CD8-positive, alpha-beta memory T cell (primary cell): ENCODE measurements at places on chromosomes 4 and X. TPM values are rescaled to one million over a fixed set of nuclear protein-coding genes. Genes with fewer than 3 reads are reported as not detected.

DNA sequence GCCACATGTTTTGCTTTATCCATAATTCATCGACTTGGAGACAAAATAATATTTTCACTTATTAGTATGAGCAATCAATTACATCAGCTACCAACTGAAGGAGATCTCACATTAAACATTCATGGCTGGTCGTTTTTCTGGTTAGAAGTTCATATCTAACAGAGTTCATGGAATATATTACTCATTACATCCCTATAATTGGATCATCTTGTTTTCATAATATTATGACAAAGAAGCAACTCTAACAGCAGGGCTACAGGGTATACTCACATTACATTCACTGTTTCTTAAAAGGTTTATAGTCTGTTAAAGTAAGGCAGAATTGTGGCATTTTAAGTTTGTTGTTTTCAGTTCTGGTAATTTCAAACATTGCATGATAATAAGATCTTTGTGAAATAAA lies 33.0 kb downstream of the GSTCD start:
- H3K4me1 ChIP-seq, result no peaks in the 10 kb centered on the region
- no peak overlapping the region for H3K4me3 ChIP-seq
- no peak overlapping the region for H3K27ac ChIP-seq
- no peaks in the 10 kb centered on the region for H3K27me3 ChIP-seq

- H3K4me1 ChIP-seq, result no peaks in the 10 kb centered on the region
- H3K27ac ChIP-seq, result no peak overlapping the region
- H3K36me3 ChIP-seq, result no peaks in the 10 kb centered on the region
- no peak for DNase-seq
- no peak overlapping the region for H3K4me3 ChIP-seq
- H3K27me3 ChIP-seq, result no peaks in the 10 kb centered on the region
These were observed 97.7 kb upstream of the ACSL4 start for GRCh38 chrX:109830704-109831206.

- H3K36me3 ChIP-seq, result no peaks in the 10 kb centered on the region
- no peak overlapping the region for H3K4me3 ChIP-seq
- H3K27me3 ChIP-seq, result no peaks in the 10 kb centered on the region
- no peaks in the 10 kb centered on the region for H3K4me1 ChIP-seq
These were observed 32.1 kb upstream of the GTPBP6 start for GRCh38 chrX:350534-351323.

- no peak for DNase-seq
- no peaks in the 10 kb centered on the region for H3K4me1 ChIP-seq
- H3K4me3 ChIP-seq, result no peak overlapping the region
These were observed 16.6 kb upstream of the ERCC6L start for GRCh38 chrX:72255445-72255844.

- no peaks in the 10 kb centered on the region for H3K27me3 ChIP-seq
- no peak overlapping the region for H3K27ac ChIP-seq
- no peak overlapping the region for H3K4me3 ChIP-seq
- no peak for DNase-seq
These were observed 76.6 kb downstream of the ZNF718 start for GRCh38 chr4:200936-201335.

- H3K4me3 ChIP-seq, result no peak overlapping the region
- DNase-seq, result no peak
- H3K36me3 ChIP-seq, result no peaks in the 10 kb centered on the region
- no peaks in the 10 kb centered on the region for H3K27me3 ChIP-seq
- H3K4me1 ChIP-seq, result peaks cover 70% of the 10 kb centered on the region
These were observed 16.4 kb upstream of the TMSB4X start for GRCh38 chrX:12958461-12958860.

- no peaks in the 10 kb centered on the region for H3K27me3 ChIP-seq
- H3K36me3 ChIP-seq, result peaks cover 15% of the 10 kb centered on the region
- no peak for DNase-seq
- no peak overlapping the region for H3K4me3 ChIP-seq
- H3K4me1 ChIP-seq, result peaks cover 11% of the 10 kb centered on the region
- no peak overlapping the region for H3K27ac ChIP-seq
These were observed 34.8 kb downstream of the SH3TC1 start for GRCh38 chr4:8233672-8234484.

DNA sequence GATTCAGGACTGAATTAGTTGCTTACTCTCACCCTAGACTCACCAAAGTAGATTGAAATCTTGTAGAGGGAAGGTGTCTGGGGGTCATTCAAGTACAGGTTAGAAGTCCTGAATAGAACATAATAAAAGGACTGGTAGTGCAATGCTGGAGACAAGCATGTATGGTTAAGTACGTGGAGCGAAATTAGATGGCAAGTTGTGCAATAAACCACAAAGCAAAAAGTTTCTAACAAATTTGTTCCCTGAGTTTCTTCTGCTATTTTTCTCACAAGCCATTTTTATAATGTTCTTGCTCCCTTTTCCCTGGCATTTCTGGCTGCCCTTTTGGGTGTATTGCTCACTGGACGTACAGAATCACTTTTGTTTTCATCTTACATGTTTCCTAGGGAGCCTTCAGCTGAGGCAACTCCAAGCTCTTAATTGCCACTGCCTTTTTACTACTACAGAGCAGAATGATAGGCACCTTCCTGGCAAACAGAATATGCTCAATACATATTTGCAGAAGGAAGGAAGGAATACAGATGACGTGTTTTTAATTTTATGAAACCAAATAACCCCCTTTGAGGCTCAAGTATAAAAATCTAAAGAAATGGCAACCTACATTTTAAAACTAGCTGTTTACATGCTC lies 23.4 kb downstream of the LANCL3 start:
- no peaks in the 10 kb centered on the region for H3K27me3 ChIP-seq
- H3K4me3 ChIP-seq, result no peak overlapping the region
- no peaks in the 10 kb centered on the region for H3K36me3 ChIP-seq
- no peaks in the 10 kb centered on the region for H3K4me1 ChIP-seq
- H3K27ac ChIP-seq, result no peak overlapping the region

- DNase-seq, result no peak
- H3K27ac ChIP-seq, result no peak overlapping the region
These were observed 190.2 kb downstream of the SMIM20 start for GRCh38 chr4:26104056-26104685.

The EOLA2 gene
- total RNA-seq, result 66.1 TPM

The SFRP2 gene
- total RNA-seq, result not detected

The PRSS12 gene
- total RNA-seq, result not detected

The PNMA6A gene
- total RNA-seq, result 1.8 TPM

The GAB3 gene
- total RNA-seq, result 6.2 TPM

The NLGN4X gene
- total RNA-seq, result not detected

The MRPL1 gene
- 88.4 TPM for total RNA-seq
